ENCODE measurements at places on chromosomes 7 and 10.

GRCh38 chr7:143391462-143392404 lies 10.6 kb downstream of the ZYX start:
- ATAC-seq: no peak

DNA sequence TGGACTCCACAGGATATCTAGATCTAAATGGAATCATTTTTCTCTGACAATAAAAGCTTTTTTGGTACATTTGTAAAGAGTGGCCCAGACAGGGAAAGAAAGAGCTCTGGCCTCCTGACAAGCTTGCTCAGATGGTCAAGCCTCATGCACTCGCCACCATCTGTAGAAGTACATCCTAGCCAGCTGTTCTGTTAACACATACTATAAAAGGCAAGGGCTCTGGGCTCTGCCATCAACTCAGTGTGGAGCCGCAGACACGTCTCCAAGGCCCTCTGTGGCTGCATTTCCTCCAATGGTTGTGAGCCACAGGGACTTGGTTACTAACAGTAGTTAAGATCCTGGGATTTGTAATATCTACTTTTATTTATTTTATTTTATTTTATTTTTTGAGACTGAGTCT lies 70.8 kb upstream of the KDM7A start:
- no peak for ATAC-seq

DNA sequence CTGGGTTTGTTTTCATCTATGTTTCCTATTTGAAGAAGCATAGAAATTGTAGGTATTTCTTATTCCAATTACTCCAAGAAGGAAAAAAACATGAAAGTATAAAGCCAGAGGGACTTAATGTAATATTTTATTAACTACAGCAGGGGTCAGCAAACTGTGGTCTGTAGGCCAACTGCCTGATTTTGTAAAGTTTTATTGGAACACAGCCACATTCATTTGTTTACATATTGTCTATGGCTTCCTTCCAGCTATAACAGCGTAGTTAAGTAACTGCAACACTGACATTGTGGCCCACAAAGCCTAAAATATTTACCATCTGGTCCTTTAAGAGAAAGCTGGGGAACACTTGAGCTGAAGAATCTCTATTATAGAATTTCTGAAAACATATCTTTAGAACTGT lies 306.2 kb downstream of the BICC1 start:
- ATAC-seq: no peak

- ATAC-seq: no peak
Observed at GRCh38 chr7:29864656-29865055, 58.3 kb downstream of the WIPF3 start.

GRCh38 chr7:139702313-139702731 lies 75.5 kb downstream of the HIPK2 start:
- ATAC-seq: no peak

DNA sequence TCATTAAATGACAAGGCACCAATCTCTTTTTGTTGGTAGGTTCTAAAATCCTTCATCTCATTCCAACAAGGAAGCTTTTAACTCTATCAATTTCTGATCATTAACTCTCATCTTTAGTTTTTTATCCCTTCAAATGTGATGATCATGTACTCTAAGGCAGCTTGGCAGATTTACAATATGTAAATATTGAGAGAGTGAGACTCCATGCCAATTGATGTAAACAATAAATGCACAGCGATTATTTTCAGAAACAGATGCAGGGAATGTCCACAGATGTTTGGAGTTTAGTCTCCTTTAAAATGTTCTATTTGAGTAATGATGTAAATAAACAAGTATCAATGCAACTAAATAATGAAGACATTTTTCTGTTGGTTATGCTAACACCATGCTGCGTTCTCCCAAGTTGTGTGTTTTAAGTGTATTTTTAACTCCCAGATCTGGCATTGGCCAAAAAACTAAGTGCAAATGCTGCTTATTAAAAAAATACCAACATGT lies 213.8 kb downstream of the AHR start:
- ATAC-seq: no peak

- no peak for ATAC-seq
Observed at GRCh38 chr10:8544057-8544380, 489.5 kb downstream of the GATA3 start.

- no peak for ATAC-seq
Observed at GRCh38 chr7:25750744-25751508, 401.1 kb upstream of the NFE2L3 start.

DNA sequence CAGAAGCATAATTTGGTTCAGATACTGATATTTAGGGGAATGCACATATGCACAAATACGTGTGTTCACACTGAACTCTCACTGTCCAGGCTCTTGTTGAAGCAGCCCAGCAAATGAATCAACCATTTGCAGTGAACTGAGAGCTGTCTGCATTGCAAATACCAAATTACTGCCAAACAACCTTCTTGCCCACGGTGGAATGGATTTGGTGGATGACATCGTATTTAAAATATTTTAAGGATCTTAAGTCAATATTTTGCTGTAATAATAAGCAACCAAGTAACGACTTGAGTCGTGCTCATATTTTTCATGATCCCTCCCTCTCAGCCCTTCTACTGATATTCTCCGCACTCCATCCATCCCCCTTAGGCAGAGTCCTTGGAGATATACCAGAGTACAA lies 107.9 kb upstream of the FEZF1 start:
- ATAC-seq: no peak

GRCh38 chr10:124386186-124387077 lies 32.3 kb downstream of the OAT start:
- no peak for ATAC-seq

DNA sequence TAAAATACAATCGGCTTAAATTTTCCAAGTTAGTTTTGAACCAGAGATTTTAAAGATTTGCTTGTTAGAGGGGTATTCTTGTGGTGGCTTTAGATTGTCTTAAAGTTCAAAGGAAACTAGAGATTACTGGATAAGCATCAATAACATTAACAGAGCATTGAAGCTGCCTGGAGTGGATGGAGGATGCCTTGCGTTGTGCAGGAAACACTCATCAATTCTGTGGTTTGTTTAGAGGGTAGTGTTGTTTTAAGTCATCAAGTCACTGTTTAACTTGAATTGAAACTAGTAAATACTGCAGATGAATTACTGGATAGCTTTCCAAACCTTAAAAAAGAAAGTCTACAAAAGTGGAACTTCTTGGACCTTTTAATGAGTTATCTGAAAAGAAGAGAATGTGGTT lies 218.6 kb downstream of the CELF2 start:
- peak; percentile 57 for ATAC-seq

GRCh38 chr10:14822879-14823755 lies 14.7 kb downstream of the CDNF start:
- peak; percentile 51 for ATAC-seq

DNA sequence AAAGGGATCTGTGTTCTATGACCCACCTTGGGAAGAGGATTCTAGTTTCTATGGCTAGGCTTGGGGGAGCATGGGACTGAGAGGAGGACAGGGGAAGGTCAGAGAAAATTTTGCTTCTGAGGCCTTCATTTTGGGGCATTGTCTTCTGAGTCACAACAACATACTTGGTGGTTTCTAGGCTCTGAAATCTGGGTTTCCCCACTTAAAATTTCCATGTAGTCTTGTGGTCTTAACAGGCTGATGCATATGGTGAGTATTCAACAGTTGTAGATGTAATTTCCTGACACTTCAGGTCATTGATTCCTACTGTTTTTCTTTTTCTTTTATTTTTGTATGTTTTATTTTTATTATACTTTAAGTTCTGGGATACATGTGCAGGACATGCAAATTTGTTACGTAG lies 88.5 kb downstream of the ANKRD7 start:
- ATAC-seq: peak; percentile 65

DNA sequence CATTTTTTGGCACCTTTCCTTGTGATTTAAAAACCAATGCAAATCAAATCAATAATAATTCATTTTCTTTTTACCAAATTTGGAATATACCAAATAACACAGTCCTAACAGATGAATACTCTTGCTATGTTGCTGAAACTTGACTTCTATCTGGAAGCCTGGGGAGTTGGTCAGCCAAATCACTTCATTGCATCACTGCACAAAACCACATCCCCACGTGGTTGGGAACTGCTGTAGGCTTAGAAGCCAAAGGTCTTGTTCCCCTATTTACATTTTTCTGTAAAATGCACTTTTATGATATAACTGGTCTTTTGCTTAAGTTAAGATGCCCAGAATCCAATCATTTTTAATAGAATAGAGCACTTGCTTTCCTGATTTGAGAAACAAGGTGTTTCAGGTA lies 15.2 kb downstream of the GPR85 start:
- no peak for ATAC-seq

DNA sequence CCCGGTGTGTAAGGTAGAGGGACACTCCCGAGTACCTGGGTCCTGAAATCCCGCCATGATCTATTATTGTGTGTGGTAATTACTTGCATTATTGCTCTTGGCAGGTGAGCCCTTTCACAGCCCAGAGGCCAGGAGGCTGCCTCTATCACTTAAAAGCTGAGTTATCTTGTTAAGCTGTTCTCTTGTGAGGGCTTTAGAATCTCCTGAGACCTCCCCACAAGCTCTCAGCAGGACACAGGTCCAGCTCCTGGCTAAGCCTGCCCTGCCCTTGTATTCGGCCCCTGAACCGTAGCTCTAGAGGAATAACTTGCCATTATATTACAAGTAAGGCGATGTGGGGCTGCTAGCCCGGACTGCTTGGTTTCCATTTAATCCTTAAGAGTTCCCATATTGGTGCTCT lies 13.9 kb downstream of the SND1 start:
- no peak for ATAC-seq

- ATAC-seq: no peak
Observed at GRCh38 chr10:821322-821721, 110.2 kb downstream of the LARP4B start.

- no peak for ATAC-seq
Observed at GRCh38 chr7:55397617-55398016, 32.5 kb downstream of the LANCL2 start.

DNA sequence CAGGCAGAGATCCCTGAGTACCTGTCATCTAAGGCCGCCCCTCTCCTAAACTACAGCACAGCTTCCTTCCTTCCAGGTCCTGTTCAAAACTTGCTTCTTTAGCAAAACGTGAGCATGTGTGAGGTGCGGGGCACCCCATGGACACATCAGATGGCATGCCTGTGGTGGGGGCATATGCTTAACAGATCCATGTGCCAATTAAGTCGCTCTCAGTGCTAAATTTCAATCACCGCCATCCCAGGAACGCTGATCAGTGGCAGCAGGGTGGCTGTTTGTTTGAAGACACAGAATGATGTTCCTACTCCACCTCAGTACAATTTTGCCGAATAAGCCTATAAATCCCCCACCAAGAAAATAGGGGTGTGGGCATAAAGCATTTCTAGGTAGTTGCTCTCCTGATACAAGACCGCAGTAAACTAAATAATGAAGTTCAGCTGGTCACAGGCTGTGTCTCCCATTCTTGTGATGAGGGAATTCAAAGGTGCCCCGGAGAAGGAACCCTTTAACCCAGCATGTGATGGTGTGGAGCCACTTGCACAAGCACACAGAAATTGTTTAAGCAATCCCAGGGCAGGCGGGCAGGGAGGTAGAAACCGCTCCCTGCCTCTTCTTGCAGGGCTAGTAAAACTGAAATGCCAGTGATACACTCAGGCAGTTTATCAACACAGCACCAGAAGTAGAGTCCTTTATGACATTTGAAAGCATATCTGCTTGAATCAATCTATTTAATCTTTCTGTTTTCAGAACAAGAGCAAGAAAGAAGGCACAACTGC lies 205.7 kb downstream of the SORCS1 start:
- ATAC-seq: no peak

DNA sequence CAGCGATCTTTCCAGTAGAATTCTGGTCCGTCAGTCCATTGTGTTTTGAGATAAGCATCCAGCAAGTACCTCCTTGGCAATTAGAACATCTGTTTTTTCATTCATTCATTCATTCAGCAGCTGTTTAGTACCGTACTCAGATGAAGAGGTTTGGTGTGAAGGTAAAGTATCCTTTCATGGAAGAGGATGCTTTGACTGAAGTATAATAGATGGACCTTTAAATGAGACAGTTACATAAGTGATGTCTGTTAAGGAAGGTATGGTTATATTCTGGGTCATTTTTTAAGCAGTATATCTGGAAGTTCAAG lies 1.2 kb downstream of the MAPK8 start:
- no peak for ATAC-seq

GRCh38 chr10:58341947-58342346 lies 7.1 kb downstream of the UBE2D1 start:
- no peak for ATAC-seq

DNA sequence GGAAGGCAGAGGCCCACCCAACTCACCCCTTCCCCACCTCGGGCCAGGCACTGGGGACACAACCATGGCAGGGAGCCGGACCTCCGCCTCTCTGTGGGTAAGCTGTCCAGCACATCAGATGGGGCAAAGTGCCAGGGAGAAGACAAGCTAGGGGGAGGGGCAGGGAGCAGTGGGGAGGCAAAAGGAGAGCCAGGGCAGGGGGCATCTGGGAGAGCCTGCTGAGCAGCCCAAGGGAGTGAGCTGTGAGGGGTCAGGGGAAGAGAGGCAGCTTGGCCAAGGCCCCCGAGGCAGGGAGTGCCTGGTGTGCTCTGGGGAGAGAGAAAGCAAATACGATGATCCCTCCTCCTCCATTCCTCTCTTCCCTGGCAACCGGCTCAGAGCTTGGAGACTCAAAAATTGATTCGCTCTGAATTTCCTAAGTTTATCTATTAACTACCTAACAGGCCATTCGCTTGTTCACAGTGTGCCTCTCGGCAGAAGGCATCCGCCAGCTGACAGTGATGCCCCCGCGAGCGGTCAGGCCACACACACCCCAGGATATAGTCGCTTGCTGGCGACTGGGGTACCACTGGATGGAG lies 4.5 kb downstream of the CAMK2B start:
- ATAC-seq: no peak

- ATAC-seq: peak; percentile 97
Observed at GRCh38 chr7:65269150-65269856, 104.4 kb upstream of the ZNF92 start.

DNA sequence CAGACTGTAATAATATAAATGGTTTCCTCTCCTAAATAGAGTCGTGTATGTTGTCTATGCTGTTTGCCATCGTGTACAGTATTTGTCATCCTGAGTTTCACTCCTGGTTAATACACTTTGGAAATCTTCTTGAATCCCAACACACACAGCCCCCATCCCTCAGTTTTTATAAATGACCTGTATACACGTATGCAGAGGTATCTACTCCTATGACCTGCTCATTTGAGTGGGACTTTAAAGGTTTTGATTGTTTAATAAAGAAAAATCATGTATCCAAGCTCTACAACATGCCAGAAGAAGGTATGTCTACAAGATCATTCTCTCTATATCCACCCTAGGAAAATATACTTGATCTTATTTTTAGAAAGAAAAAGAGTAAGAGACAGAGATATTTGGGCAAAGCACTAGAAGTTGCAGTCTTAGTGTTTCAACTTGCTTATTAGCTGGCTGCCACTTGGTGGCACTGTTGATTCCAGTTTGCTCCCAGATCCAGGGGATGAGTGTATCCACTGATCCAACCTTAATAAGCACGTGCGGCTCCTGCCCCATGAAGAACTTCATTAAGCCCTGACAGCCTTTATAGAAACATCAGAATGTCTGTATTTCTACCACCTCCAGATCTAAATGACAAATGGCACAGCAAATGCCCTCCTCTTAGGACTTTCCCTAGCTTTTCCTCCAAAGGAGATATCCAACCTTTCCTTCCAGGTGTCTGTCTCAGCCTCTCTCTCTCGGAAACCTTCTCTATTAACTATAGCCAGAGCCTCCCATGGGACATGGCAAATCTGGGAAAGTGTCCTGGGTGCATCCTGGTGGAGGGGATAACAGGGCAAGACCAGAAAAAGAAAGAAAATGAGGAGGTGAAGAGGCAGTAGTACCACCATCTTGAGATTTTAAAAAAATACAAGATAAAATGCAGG lies 181.6 kb upstream of the NEBL start:
- ATAC-seq: peak; percentile 43

Data from activated T-helper 17 cell treated with anti-CD3 and anti-CD28 coated beads, Interleukin-2, amount 50 U/mL, for 72 hours (primary cell).